ENCODE measurements at places on chromosomes 3 and 15.

DNA sequence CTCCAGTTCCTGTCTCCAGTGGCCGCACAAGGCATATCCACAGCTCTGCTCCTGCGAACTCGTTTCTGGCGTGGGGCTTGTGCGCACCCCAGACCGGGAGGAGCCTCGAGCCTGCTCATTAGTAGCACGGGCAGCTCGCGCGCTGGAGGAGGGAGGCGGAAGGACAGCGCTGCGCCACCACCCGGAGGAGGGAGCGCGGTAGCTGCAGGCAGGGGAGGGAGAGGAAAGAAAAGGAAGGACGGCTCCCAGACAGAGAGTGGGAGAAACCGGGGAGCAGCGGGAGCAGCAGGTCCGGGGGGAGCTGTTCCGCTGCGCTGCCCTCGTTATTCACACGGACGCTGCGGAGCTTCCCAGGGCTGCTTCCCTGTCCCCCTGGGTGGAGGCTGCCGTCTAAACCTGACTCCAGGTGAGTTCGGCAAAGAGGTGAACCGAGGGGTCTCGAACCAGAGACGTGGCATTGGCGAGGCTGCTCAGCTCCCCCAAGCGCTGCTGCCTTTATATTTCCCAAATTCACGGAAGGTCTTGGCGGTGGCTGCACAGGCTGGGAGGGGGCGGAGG, 121.3 kb upstream of the ZNF717 start:
- DNase-seq, result no peak

DNA sequence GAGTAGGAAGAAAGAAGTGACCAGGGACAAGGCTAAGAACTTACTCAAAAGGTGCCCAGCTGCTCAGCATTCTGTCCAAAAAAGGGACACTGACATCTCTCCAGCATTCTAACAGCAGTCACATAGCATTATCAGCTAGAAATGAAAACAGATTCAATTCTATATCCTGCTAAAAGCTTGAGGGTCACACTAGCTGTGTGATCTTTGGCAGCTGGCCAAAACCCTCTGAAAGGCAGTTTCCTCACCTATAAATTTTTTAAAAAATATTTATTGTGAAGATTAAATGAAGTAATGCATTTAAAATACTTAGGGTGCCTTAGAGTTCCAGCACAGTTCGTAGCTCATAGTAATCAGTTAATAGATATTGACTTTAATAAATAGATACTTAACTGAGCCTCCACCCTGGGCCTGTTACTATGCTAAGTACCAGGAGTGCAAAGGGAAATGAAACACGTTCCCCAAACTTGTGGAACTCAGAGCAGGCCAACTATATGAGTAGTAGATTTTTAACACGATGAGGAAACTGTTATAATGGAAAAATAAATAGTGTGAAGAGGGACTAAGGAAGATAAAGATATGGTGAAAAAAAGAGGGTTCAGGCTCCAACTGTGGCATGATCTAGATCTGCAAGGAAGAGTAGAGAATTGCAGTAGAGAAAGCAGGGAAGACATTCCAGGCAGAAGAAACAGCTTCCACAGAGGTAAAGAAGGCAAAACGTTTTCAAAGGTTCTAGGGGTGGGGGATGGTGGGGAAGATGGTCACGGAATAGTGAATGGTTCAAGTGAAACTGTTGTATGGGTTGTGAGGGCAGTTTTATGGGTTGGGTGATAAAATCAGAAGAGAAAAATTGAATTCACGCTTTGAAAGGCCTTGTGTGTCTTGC, 11.4 kb downstream of the CD86 start:
- no peak for DNase-seq

- DNase-seq, result no peak
These were observed 27.3 kb downstream of the MEF2A start for GRCh38 chr15:99593070-99593469.

DNA sequence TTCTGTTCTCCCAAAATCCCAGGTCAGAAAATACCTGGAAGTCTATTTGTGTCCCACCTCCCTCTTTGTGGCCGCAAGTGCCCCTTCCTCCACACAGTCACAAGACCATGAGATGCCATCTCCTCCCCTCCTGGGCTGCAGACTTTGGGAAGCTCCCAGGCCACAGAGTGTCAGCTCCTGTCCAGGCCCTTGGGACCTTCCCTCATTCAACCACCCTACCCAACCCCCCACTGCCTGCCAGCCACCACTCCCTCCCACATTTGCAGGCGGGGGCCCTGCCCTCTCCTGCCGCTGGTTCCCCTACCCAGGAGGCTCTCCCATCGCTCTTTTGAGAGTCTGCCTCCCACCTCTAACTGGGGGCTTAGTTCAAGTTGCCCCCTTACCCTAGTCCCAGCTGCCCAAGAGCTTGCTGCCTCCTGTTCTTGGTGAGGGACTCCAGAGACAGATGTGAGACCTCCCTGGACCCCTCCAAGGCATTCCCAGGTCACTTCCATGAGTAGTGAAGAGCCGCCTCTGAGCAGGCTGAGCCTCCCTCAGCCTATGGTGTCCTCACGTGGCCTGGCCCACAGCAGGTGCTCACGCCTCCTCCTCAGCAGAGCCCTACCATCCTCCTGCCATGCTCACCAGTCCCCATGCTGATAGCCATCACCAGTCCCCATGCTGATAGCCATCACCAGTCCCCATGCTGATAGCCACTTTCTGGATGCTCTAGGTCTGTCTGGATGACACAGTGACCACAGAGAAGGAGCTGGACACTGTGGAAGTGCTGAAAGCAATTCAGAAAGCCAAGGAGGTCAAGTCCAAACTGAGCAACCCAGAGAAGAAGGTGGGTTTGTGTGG, 15.9 kb upstream of the STAB1 start:
- no peak for DNase-seq

GRCh38 chr3:40663280-40663679, 138.5 kb downstream of the ZNF621 start:
- no peak for DNase-seq

- no peak for DNase-seq
These were observed 18.1 kb downstream of the DUSP7 start for GRCh38 chr3:52038227-52038626.

GRCh38 chr3:137946356-137946973, 63.5 kb upstream of the CLDN18 start:
- peak; percentile 53 for DNase-seq

- DNase-seq, result no peak
These were observed 113.2 kb downstream of the TCF12 start for GRCh38 chr15:57031605-57032004.

DNA sequence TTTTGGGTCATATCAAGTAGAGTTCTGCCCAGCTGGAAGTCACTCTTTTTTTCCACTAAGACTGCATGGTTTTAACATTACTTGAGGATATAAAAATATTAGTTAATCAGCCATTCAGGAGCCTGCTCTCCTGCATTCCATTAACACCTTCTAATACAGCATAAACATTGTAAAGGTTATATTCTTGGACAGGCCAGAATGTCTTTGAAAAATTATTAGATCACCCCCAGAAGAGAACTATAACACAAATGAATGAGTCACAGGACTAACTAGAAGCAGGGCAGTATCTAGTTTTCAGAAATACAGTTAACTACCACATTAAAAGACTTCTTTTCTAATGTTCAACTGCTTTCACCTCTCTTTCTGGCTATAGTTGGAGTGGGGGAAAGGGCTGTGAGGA, 80.9 kb downstream of the THBS1 start:
- no peak for DNase-seq

GRCh38 chr3:118974356-118975097, 60.1 kb downstream of the IGSF11 start:
- no peak for DNase-seq

GRCh38 chr15:38562278-38562677, 2.3 kb downstream of the RASGRP1 start:
- DNase-seq, result no peak

DNA sequence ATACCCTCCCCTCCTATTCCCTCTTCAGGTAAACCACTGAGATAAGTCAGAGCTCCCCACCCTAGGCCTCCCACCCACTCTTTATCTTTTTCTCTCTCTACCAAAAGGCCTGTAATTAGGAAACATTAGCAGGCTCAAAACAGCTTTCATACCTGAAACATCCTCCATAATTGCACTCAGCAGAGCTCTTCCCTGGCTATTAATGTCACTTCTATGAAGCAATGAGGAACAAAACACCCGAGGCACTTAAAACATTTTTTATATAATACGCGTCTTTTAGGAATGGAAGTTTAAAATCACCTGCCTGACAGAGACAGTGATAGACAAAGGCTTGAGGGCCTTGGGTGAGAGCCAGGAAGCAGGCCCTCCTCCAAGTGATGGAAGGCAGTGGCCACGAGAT, 138.9 kb downstream of the EPHB1 start:
- DNase-seq, result no peak

DNA sequence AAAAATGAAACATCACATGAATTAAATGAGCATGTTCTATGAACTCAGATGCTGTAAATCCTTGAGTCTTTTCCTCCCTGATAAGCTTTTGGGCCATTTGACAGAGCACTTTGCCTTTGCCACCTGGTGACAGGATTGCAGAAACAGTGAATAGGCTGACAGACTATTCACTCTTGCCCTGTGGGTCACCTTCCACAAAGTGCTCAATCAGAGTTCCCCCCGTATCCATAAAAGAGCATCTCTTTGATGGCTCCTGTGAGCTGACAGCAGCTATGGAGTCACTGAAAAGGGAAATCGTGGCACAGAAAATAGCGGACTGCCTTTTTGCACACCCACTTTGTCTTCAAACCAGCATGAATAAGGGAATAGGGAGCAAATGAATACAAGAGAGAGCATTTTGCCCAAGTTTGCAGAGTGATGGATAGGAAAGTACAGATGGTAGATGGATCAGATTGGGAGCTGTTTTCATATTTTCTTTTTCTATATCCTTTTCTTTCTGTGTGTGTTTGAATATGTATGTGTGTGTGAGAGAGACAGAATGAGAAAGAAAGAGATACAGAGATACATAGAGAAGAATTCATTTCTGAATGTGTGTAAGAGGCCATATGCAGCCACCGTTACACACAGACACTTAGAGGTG, 37.8 kb upstream of the GOLM2 start:
- DNase-seq, result no peak

DNA sequence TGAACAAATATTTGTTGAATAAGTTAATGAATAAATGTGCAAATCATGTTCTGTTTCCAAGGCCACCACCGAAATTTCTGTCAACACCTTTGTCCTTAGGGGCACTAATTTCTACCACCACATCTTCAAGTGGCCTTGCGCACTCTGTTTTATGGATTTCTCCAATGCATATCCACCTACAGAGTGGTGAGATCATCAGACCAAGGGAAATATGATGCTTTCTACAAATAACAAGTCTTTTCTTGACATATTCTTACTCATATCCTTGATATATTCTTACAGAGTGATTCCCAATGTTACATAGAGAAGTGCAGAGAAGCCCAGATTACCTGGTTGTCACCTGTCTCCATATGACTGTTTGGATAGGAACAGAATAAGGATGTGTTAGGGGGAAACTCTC, 36.1 kb upstream of the TMCO5A start:
- DNase-seq, result no peak

Data from activated CD4-positive, alpha-beta T cell treated with anti-CD3 and anti-CD28 coated beads for 4 hours (primary cell).